NCI-H1417 treated with DMSO at 0.1 percent for 48 hours (cell line): ENCODE measurements at places on chromosomes 5 and 9.

DNA sequence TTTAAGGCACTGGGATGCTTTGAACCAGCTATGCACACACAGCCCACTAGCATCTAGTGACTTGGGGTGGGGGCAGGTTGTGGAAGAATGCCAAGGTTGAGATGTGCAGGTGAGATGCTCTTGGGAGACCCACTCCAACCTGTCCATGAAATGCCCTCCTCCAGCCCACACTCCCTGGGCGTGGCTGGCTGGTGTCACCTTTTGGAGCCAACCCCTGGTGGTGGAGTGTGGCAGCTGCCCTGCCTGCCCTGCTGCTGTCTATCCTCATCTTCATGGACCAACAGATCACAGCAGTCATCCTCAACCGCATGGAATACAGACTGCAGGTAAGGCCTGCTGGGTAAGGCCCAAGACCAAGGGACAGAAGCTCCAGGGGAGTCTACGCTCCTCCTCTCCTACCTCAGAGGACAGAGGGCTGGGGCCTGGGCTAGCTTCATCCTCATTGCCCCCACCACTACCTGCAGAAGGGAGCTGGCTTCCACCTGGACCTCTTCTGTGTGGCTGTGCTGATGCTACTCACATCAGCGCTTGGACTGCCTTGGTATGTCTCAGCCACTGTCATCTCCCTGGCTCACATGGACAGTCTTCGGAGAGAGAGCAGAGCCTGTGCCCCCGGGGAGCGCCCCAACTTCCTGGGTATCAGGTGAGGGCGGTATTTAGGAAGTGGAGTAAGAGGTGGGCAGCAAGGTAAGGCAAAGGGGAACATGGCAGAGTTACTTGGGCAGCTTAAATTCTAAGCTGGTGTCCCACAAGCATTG lies 7.4 kb downstream of the SLC4A9 start:
- DNase-seq, result no peak

DNA sequence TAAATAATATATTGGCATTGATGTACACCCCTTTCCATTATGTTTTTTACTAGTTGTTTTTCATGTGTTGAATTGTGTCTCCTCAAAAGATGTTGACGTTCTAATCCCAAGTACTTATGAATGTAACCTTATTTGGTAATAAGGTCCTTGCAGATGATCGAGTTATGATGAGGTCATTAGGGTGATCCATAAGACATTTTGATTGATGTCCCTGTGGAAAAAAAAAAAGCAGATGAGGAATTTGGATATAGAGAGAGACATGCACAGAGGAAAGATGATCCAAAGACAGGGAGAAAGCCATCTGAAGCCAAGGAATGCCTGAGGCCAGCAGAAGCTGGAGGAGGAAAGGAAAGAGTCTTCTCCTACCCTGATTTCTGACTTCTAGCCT lies 632.7 kb downstream of the TLR4 start:
- no peak for DNase-seq

DNA sequence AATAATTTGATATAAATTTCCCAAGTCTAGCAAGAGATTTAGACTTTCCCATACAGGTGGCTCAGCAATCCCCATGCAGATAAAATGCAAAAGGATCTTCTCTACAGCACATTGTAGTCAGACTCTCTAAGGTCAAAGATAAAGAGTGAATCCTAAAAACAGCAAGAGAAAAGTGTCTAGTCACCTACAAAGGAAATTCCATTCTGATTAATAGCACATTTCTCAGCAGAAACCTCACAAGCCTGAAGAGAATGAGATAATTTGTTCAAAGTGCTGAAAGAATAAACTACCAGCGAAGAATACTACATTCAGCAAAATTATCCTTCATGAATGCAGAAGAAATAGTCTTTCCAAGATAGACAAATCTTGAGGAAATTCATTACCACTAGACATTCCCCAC lies 493.3 kb downstream of the PRELID2 start:
- no peak for DNase-seq

- DNase-seq, result no peak
Observed at GRCh38 chr5:433836-434235, 9.1 kb upstream of the EXOC3 start.

- no peak for DNase-seq
Observed at GRCh38 chr5:9351546-9351945, 194.3 kb downstream of the SEMA5A start.

GRCh38 chr5:72009280-72009679 lies 98.0 kb upstream of the MAP1B start:
- DNase-seq, result no peak

DNA sequence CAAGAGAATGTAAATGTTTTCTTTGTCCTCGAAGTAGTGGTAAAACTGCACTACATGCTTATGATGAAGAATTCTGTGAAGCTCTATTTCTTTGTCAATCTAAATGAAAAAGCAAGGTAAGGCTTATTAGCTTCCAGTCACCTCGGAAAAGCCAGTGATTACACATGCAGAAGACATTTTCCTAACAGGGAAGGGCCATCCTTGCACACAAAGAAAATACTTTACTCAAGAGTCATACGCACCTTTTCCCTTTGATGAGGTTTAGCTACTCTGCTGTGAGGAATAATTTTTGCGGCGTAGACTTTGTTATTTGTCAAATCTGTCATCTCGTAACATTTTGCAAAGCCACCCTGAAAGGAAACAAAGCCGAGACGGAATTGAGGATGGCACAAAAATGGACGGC lies 1.1 kb downstream of the PLK2 start:
- DNase-seq, result no peak

- no peak for DNase-seq
Observed at GRCh38 chr9:102178811-102179210, 440.4 kb upstream of the GRIN3A start.

- DNase-seq, result no peak
Observed at GRCh38 chr9:78187763-78188484, 48.0 kb upstream of the CEP78 start.

DNA sequence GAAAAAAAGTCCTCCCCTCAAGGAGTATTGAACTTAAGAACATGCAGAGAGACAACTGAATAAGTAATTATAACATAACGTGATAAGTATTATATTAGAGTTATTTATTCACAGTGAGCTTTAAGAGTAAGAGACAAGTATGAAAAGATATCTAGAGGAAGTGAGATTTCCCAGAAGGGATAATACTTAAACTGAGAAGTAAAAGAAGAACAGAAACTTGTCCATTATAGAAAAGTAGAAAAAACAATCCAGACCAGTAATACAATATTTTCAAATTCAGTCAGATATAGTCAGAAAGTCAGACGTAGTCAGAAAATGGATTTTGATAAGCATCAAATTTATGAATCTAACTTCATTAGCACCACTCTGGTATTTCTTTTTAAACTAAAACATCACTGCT lies 613.0 kb upstream of the CCNG1 start:
- DNase-seq, result no peak

DNA sequence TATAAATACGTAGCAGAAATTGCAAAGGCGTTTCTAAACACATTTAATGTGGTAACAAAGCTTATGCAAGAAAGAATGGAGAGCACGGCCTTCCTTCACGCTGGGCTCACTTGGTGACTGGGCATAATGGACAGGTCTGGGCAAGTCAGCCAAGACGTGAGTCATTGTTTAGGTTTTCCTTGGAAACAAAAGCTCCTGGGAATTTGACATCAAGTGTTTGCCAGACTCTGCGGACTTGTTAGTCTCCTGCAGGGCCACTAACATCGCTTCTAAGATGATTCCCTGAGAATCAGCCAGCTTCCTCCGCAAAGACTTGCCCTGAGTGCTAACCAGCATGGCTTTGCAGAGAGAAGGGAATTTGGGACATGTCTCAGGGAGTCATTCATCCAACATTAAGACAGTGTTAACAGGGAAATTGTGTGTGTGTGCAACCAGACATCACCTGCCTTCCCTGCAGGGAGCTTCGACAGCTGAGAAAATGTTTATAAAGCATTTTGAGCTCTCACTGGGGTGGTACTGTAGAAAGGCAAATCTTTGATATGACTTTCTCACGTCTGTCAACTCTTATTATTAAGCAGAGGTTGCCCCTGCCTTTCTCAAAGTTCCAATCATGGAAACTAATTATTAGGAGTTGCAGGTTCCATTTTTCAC lies 182.5 kb downstream of the NTRK2 start:
- peak; percentile 76 for DNase-seq
